Amniotic stem cell (primary cell): ENCODE measurements at places on chromosomes 3 and 15.

DNA sequence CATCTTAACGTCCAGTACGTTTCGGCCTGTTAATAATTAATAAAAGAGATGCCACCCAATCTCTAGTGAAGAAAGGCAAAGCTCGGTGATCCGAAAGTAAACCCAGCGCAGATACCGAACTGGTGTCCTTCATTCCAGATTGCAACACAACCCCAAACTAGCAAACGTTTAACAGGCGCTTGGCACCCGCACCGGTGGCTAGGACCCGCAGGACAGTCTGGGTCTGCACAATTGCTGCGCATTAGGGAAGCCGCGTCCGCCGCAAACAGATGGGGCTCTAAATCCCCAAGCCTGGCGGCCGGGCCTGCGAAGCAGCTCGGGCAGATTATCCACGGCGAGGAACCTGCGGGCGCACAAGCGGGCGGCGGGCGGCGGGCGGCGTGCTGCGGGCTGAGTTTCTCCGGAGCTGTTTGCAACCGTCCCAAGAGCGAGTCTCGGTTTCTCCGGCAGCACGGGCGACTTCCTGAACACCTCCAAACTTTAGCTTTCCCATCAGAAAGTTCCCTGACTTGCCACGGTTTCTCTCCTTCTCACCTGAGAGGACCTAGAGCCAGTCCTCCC is 112.1 kb upstream of the ICE2 start:
- DNase-seq, result peak; percentile 17

- no peak for DNase-seq
Observed at GRCh38 chr15:101042320-101042719, 123.2 kb downstream of the LRRK1 start.

DNA sequence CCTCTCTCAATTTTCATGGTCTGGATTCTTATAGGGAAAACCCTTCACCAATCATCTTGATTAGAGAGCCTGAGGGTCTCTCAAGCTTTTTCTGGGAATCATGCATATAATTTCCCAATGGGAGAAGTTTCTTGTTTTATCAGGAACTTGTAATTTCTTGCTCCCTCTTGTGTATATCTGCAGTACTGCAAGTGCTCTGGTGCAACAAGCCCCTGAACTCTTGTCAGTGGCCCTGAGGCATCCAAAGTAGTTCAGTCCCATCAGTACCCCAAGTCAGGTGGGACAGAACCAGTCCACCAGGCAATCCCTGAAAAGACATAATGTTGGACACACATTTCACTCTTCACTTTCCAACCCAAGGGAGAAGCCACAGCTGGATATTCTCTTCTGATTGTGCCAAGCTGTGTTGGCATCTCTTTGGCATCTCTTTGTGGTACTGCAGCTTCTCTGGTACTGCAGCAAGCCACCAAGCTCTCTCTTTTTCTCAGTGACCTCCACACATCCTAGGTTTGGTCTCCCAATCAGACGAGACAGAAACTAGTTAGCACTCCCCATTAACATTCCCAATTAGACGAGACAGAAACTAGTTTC is 214.5 kb downstream of the ZIC4 start:
- DNase-seq, result peak; percentile 43

DNA sequence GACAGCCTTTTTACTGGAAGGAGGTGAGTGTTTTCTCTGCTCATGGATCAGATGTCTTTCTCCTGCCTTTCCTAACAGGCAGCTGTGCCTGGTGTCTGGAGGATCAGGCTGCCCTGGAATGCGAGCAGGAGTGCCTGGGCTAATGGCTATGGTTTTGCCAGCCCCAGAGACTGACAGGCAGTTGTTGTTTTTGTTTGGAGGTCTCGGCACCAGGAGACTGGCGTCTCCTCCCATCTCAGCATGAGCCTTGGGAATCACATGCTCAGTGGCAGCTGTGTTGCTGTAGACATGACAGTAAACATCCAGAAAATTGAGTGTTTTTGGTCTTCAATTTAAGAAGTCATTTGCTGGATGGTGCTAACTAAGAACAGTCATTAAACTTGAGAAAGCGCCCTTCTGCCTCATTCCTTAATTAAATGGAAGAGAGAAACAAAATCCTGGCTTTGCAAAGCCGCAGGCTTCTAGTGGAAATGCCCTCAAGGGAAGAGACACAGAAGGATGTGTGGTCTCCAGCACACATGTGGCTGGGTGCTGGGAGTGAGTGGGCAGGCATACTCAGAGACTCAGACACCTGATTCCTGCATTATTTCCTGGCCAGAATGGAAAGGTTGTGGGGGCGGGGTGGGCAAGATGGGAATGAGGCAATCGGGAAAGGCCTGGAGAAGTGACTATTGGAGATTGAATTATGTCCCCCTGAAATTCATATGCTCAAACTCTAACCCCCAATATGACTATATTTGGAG is 97.0 kb upstream of the NMNAT3 start:
- DNase-seq, result no peak

- DNase-seq, result no peak
Observed at GRCh38 chr3:141370065-141370533, 1.8 kb downstream of the ZBTB38 start.
